Heart right ventricle (tissue), 16 donors: ENCODE measurements at places on chromosomes 4 and X. TPM values are rescaled to one million over a fixed set of nuclear protein-coding genes. Genes with fewer than 3 reads are reported as not detected.

DNA sequence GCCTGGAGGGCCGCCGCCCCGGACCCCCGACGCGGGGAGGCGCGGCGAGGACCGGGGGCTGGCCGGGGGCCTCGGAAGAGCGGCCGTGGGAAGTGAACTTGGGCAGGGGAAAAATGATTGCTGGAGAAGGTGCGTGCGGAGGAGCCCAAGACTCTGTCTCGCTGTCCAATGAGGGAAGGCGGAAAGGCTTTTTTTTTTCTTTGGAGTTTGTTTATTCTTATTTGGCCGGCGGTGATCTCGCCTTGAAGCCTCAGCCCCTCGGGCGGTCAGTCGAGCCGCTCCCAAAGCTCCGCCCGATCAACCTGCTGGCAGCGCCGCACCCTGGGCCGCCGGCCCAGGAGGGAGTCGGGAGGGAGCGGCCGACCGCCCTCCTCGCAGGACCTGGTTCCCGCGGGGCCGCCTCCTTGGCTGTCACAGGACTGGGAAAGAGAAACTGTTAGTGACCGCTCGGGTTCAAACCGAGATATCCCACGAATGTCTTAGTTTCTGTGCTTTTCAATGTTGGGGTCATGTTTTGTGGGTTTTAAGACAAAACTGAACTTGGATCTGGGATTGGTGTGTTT, 2.5 kb downstream of the CPEB2 start:
- peak; percentile 89 for DNase-seq

DNA sequence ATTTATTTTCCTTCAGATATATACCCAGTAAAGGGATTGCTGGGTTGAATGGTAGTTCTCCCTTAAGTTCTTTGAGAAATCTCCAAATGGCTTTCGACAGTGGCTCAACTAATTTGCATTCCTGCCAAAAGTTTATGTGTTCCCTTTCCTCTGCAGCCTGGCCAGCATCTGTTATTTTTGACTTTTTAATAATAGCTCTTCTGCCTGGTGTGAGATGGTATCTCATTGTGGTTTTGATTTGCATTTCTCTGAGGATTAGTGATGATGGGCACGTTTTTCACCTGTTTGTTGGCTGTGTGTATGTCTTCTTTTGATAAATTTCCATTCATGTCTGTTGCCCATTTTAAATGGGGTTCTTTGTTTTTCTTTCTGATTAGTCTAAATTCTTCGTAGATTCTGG, 375.2 kb downstream of the UBE2NL start:
- no peak for DNase-seq

DNA sequence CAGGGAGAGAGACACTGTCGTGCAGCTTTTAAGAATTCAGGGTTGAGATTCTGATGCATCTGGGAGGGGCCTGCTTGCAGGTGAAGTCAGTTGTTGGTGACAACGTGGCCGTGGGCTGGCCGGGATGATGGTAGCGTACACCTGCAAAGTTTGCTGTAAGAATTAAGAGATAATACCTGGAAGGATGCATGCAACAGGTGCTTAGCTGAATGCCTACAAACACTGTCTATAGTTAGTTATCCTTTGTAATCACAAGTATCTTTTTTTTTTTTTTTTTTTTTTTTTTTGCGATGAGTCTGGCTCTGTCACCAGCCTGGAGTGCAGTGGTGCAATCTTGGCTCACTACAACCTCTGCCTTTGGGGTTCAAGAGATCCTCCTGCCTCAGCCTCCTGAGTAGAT, 259.6 kb downstream of the ASMT start:
- DNase-seq, result no peak

- no peak for DNase-seq
Observed at GRCh38 chrX:40628506-40628905, 5.3 kb downstream of the MPC1L start.

Gene HSFX2
- total RNA-seq, result 2.2 TPM
